Naive thymus-derived CD4-positive, alpha-beta T cell (primary cell): ENCODE measurements at places on chromosomes 12 and 14. TPM values are rescaled to one million over a fixed set of nuclear protein-coding genes. Genes with fewer than 3 reads are reported as not detected.

The POTEM gene
- not detected for total RNA-seq

The KLRC3 gene
- total RNA-seq: 1.6 TPM

The GDF3 gene
- not detected in 2 replicates for total RNA-seq

The DENND5B gene
- total RNA-seq: 0.16 TPM

The EML1 gene
- not detected for total RNA-seq

The MED6 gene
- total RNA-seq: 53.4 and 55.3 TPM in 2 replicates

- DNase-seq: no peak
Observed at GRCh38 chr12:99644629-99645028, 2.9 kb upstream of the GARIN6 start.

- no peak for DNase-seq
Observed at GRCh38 chr12:93713800-93714199, 36.6 kb downstream of the CRADD start.

DNA sequence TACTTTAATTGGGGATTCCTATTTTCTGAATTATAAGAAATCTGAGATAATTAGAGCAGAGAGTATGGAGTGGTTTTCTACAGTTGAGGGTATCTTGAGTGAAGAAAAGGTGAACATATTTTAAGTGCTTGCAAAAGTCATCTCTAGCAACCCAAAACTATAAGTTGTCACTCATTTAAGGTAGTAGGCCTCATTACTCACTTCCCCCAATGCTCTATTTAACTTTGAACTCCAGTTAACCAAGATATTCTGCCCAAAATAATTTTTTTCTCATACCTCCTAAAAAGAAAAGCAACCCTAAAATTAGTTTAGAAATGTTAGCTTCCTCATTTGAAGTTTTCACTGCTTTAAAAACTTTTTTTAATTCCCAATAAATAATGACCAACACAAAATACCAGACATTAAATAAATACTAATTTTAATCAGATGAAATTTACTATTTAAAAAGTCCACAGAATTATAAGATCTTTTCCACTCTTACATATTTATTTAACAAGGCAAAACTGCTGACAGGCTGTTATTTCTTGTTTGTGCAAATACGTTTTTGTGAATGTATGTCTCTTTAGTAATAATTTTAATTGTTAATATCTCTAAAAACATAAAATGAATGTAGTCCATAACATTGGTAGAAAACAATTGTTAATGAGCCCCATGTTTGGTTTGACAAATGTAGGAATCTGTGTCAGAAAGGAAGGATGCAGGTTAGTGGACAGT is 47.8 kb downstream of the VRK1 start:
- DNase-seq: no peak

GRCh38 chr14:104845834-104846441 is 19.1 kb upstream of the CEP170B start:
- no peak for DNase-seq

DNA sequence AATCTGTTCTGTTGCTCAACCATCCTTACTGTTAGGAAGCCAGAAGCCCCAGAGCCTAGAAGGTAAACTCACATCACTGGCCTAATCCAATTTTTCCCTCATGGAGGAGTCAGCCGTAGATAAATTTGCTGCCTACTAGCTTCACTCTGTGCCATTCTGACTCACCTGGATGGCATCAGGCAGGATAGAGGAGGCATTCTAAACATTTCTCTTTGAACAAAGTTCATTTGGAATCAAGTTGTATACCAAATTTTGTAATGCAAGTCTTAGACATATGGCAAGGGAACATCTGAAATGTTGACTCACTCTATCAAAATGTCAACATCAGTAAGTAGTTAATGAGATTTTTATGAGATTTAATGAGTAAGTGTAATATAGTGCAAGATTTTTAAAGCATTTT is 13.6 kb upstream of the TBC1D30 start:
- DNase-seq: no peak

DNA sequence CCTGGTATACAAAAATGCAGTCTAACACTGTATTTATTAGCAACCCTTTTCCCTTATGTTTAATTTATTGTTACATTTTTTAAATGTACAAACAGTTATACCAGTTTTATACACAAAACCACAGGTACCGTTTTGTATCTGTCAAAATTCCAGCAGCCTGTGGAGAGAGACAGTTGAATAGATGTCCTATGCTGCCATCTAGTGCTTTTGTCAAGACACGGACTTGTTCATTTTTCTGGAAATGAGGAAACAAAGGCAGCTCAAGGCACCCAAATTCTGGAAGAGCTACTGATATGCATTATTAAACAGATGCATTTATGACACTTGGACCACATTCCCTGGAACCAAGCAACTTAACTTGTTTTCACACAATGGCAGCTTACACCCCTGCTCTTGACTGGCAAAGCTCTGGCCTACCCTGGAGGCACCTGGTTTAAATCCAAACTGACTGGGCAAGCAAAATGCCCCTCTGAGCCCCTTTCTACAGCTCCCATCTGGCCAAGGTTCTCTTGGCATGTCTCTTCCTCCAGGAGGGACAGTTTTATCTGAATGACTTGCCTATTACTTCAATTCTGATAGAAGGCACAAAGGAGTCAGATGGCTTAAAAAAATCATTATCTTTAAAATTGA is 286.9 kb upstream of the PRKD1 start:
- DNase-seq: no peak

- DNase-seq: no peak
Observed at GRCh38 chr12:129503802-129504201, 400.0 kb downstream of the TMEM132D start.

DNA sequence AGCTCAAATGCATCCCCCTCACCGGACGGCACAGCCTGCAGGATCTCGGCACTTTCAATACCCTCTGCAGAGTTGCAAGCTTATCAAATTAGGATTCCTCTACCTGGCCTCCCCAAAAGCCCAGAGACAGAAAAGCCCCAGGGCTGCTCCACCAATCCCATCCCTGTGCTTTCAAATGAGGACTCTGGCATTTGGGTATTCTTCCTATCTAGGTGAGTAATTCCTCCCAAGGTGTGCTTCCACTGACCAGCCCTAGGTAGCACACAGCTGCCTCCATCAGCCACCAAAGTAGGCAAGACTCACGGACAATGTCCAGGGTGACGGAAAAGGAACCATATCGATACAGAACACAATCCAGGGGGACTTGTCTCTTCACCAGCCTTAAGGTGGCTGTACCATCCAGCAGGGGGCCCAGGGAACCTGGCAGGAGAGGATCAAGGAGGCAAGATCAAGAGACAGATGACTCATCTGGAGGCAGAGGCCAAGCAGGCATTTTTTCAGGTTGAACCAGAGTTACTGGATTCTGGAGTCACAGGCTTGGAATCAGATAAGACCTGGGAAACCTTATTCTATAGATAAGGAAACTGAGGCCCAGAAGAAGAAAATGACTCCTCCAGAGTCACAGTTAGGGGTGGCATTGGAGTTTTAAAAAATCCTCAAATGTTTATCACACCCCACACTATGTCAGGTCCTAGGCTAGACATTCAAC is 9.9 kb downstream of the PMEL start:
- no peak for DNase-seq

GRCh38 chr12:32211066-32211899 is 104.6 kb downstream of the BICD1 start:
- DNase-seq: no peak

- no peak for DNase-seq
Observed at GRCh38 chr12:106150555-106150954, 11.8 kb upstream of the NUAK1 start.

- no peak for DNase-seq
Observed at GRCh38 chr12:26130728-26131127, 5.9 kb upstream of the BHLHE41 start.

- DNase-seq: no peak
Observed at GRCh38 chr12:108346727-108347710, 7.9 kb upstream of the CMKLR1 start.

DNA sequence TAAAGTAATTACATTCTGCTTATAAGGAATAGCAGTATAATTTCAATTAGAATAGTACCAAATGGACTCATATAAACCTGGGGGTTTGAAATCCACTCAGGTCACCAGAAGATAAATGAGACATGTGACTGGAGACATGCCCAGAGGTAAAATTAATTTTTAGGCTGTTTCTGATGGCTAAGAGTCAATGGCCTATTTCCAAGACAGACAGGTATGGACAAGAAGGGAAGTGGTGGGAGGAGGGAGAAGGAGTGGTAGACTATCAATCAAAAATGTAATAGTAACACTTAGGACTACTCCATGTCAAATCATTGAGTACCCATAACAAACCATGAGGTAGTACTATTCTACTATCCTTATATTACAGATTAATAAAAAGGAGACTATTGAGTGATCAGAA is 544.0 kb downstream of the GALC start:
- DNase-seq: no peak

GRCh38 chr12:92143258-92143657 is 2.4 kb downstream of the BTG1 start:
- DNase-seq: no peak
